Stimulated activated CD4-positive, alpha-beta T cell treated with anti-CD3 and anti-CD28 coated beads, TNF-alpha, amount 100 ng/mL, for 24 hours (primary cell): ENCODE measurements at places on chromosomes 6 and 20.

GRCh38 chr6:89297695-89298351 is 17.3 kb downstream of the GABRR2 start:
- peak; percentile 47 for DNase-seq

- no peak for DNase-seq
These were observed 95.5 kb upstream of the ZNF184 start for GRCh38 chr6:27568226-27568897.

DNA sequence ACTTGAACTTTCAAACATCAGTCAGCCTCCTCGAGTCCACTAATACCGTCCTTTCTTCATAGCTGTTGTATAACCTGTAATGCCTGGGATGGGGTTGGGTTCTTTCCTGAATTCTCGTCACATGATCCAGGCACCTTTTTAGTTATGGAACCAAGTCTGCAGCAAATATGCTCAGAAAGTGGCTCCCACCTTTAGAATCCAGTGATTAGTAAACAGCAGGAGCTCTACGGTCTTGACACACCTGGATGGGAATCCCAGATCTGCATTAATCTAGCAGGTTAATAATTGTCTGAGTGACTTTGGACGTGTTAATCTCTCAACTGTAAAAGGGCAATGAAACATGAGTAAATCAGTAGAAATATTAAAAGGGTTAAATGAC is 729 bp upstream of the ZHX3 start:
- no peak for DNase-seq

DNA sequence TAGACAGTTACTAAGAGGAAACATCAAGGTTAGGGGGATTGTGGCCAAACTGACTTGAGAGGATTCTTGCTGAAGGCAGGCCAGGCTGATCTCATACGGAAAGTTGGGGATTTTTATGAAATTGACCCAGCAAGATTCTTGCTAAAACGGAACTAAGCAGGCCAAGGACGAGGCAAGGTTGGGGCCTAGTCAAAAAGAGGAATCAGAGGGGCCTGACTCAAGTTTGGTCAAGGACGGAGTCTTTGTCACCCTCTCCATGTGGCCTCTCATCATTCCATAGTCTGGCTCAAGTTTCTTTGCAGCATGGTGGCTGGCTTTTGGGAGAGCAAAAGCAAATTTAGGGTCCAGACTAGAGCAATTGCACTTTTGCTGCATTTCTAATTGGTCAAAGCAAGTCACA is 7.9 kb upstream of the HECA start:
- no peak for DNase-seq
